Smooth muscle cell of the brain vasculature (primary cell): ENCODE measurements at places on chromosomes 6 and 20.

DNA sequence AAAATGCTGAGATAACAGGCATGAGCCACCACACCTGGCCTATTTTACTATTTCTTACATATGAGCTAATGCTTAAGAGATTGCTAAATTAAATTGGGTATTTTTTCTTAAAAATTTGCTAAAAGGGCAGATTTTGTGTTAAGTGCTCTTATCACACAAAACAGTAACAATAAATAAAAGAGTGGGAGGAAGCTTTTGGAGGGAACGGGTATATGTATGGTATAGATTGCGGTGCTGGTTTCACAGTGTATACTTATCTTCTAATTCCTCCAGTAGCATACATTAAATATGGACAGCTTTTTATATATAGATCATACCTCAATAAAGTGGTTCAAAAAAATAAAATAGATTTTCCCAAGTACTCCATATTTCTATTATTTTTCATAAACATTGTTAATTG, 39.4 kb upstream of the FABP7 start:
- no peak for DNase-seq

DNA sequence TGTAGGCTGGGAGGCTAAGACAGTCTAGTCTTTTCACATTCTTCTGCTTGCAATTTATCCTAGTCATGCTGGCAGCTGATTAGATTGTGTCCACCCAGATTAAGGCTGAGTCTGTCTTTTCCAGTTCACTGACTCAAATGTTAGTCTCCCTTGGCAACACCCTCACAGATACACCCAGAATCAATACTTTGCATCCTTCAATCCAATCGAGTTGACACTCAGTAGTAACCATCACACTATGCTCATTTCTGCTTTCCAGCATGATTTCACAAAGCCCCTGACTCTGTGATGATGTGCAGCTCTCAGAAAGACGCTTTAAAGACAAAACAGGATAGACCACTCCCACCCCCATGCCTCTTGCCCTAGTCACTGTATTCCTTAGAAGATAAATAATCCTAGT, 693.0 kb downstream of the HTR1B start:
- DNase-seq = no peak

- DNase-seq = no peak
These were observed 114.0 kb downstream of the MYO6 start for GRCh38 chr6:75863001-75863400.

GRCh38 chr6:53815381-53816119, 20.7 kb downstream of the LRRC1 start:
- no peak for DNase-seq

DNA sequence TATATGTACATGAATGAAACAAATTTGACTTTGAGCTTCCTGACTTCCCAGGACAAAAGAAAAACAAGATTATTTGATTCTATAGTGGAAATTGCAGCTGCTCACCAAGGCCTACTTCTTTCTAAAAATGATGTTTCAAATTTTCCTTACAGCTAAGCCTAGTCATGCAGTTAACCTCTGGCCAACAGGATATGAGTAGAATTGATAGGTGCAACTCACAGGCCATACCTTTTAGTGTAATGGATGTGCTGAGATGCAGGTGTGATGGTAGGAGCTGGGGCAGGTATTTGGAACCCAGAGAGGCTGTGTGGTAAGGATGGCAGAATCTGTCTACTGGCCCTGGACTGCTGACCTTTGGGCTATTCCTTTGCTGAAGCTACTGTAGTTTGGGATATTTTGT, 230.9 kb upstream of the PREP start:
- no peak for DNase-seq

DNA sequence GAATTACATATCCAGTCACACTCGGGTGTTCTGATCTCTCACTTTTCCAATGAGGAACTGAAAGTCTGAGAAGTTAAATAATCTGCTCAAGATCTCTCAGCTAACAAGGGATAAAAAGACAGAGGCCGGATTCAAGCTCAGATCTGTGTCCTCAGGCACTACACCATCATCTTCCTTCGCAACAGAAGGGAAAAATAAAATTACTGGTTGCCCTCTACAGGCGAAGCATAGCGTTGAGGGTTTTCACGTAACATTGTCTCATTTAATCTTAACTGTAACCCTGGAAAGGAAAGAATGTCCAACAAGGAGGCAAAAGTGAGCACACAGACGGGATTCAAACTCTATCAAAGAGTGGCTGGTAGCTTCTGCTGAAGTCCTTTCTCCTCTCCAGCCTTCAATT, 67.8 kb upstream of the ANKEF1 start:
- DNase-seq = no peak

DNA sequence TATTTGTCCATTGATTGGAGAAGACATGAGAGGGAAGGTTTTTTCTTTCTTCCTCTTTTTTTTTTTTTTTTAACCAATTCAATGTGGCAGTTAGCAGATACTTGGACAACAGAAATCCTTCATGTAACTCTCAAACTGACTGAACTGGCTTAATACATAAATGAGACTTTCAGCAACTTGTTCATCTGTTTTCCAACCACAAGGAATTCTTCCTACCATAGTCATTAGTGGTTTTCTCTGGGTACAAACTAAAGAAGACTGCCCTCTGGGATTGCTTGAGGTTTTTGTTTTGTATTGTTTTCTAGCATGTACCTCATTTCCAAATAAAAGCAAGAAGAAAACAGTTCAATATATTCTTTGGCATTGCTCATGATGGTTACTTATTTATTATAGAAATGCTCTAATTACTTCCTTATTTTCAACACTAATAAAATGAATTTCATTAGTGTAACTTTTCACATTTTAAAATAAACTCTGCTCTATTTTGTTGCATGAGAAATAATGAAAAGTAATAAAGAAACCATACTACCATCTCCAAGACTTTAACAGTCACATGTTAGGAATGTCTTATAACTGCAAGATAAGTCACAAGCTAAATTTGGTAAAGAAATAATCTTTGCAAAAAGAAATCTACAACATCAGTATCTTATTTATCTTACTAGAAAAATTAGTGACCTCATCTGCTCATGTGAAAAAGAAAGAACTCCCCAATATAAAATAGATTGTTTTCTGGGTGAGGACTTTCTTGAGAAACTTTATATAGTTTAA, 52.0 kb downstream of the ME1 start:
- no peak for DNase-seq

DNA sequence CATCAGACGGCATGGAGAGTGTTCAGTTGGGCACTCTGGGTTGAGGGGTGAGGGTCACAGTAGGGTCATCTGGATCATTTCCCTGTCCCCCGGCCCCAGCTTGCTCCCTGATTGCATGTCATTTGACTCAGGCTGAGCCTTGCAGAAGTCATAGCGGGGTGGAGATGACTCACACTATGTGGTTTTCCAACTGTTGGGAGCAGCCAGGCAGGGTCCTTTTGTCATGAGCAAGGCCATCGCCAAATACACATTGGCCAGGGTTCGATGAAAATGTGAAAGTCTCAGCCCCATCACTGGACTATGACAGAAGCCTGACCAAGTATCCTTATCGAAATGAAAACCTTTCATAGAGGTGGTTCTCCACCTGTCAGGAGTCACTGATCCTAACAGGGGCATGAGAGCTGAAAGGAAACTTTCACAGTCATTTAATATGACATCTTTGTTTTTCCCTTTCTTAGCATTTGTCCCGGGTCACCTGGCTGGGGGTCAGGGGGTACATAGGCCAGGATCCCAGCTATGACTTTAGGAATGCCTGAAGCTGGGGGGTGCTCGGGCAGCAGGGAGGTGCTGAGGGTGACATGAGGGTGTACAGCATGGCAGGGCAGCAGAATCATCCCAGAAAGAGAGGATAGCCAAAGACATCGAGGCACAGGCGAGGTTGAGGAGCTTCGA, 70.2 kb upstream of the CD93 start:
- DNase-seq = no peak

DNA sequence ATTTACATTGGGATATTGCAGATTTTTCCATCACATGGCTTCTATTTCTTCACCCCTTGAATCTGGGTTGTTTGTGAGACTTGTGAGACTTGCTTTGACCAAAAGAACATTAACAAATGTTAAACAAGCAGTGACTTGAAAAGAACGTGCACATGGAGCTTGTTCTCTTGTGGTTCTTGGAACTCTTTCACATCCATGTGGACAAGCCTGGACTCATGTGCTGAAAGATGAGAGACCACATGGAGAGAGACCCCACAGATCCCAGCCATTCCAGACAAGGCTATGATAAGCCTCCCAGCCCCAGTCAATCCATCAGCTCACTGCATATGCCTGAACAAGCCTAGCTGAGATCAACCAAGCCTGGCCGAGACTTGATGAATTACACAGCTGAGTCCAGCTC, 1365.7 kb upstream of the GJE1 start:
- no peak for DNase-seq

- no peak for DNase-seq
These were observed 124.7 kb downstream of the IRF4 start for GRCh38 chr6:516213-516612.

DNA sequence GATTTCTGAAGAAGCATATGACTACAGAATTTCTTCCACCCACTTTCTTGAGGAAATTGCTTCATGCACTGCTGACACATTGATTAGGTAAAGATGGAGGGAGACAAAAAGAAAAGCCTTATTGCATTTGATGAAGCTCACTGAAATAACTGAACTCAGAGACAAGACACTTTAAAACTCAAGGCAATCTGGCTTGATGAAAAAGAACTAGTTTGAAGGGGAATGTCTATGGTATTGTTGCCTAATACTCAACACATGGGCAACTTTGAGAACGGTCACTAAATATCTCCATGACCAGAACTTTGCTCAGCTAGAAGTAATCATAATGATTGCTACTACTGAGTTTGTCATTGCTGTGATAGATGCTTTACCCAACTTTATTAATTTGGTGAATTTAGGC, 38.1 kb downstream of the HTR1B start:
- no peak for DNase-seq

- no peak for DNase-seq
These were observed 641 bp downstream of the DBNDD2 start for GRCh38 chr20:45408646-45409213.

DNA sequence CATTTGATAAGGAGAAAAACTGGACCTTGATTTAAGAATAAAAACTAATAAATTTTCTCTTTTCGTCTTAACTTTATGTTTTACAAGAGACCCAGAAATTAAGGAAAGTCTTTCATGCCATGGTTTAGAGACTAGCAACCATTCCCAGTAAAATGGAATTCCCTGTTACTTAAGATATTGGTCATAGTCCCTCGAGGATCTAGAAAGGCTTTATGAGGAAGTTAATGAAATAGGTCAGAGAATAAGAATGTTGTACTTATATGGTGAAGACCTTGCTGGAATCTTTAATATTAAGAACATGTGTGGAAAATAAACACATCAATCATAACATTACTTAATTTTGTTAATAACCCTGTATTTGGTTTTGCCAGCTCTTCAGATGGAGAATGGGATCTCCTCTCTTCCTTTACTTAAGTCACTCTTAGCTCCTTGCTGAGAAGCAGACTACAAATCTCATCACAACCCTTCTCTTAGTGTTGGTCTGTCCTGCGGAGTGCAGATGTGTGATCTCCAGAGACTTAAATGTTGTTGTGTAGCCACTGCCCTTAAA, 382.9 kb downstream of the QKI start:
- DNase-seq = no peak

GRCh38 chr6:15507746-15508145, 155.1 kb downstream of the DTNBP1 start:
- no peak for DNase-seq

DNA sequence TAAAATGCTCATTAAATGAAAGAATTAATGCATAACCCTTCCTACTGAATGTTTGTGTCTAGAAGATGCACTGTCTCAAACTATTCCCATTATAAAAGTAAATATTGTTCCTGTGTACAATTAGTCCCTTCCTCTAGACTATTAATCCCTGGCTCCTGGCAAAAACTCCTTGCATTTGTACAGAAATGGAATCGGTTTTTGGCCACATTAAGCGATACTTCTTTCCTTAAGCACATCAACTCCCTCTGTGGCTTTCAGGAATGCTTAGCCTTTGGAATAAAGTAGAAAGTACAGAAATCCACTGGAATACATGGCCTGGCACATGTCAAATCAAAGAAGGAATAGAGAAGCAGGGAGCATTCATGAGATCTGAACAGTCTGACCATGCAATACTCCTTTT, 179.8 kb downstream of the GMPR start:
- DNase-seq = no peak
